ENCODE measurements at places on chromosomes 2 and 18. TPM values are rescaled to one million over a fixed set of nuclear protein-coding genes. Genes with fewer than 3 reads are reported as not detected.

DNA sequence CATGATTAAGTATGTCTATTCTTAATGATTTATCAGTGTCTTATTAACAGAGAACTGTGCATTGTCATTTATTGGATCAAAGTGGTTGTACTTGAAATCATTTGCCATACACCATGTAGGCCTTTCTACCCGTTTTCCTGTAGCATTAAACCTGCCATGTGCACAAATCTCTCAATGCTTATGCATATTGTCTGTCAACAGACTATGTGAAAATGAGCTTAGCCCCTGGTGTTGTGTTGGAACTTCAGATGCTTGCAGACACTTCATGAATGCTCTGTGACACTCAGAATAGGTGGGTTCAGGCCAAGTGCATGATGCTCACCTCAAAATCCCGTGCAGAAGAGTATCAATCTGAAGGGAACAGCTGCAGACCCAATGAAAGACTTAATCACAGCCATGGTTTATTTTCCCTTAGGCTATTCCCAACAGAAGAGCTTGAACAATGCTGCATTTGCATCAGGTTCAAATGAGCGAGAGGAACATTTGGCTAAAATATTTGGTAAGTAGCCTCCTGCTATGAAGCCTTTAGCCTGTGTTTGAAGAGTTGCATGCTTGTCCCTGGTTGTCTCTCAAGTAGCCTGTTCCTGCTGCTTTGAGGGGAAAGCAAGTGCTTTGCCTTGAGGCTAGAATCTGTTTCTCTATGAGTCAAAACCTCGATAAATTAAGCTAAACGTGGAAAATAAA lies 6.1 kb downstream of the C2orf92 start:
- no peaks in the 10 kb centered on the region for H3K4me1 ChIP-seq
- H3K27ac ChIP-seq: no peak overlapping the region
- no peaks in the 10 kb centered on the region for H3K27me3 ChIP-seq
- no peaks in the 10 kb centered on the region for H3K36me3 ChIP-seq

The BCL2 gene
- 38.4 TPM for total RNA-seq

The ASNSD1 gene
- total RNA-seq: 36.1 TPM

GRCh38 chr2:217776631-217777030 lies 226.2 kb downstream of the TNS1 start:
- H3K27me3 ChIP-seq: no peaks in the 10 kb centered on the region
- H3K4me3 ChIP-seq: no peak overlapping the region
- DNase-seq: no peak
- H3K4me1 ChIP-seq: no peaks in the 10 kb centered on the region

GRCh38 chr2:101012706-101013181 lies 10.7 kb downstream of the RPL31 start:
- no peaks in the 10 kb centered on the region for H3K27me3 ChIP-seq
- H3K4me1 ChIP-seq: peaks cover 1% of the 10 kb centered on the region
- peak; percentile 33 for DNase-seq
- H3K36me3 ChIP-seq: no peaks in the 10 kb centered on the region
- no peak overlapping the region for H3K27ac ChIP-seq
- H3K4me3 ChIP-seq: no peak overlapping the region

The ANKRD23 gene
- 11.4 TPM for total RNA-seq

GRCh38 chr2:232088771-232089170 lies 127.3 kb downstream of the DIS3L2 start:
- DNase-seq: no peak
- no peaks in the 10 kb centered on the region for H3K36me3 ChIP-seq
- no peaks in the 10 kb centered on the region for H3K4me1 ChIP-seq
- H3K27ac ChIP-seq: no peak overlapping the region
- H3K27me3 ChIP-seq: no peaks in the 10 kb centered on the region

The REG3G gene
- total RNA-seq: 52.0 TPM

DNA sequence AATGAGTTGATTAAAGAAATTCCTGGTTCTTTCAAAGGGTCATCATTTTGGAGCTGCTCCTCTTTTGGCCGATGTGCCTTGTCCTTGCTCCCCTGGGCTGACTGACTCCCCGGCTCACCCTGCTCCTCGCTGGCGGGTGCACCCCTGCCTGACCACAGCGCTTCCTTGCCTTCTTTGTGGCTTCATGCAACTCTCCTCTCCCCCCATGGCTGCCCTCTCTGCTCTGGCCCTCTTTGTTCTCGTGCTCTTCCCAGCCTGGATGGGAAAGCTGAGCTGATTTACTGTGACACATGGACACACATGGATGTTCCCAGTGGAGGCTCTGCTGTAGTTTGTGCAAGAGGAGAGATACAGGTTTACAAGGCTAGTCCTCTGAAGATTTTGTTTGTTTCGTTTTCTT lies 234.6 kb downstream of the HAUS1 start:
- H3K4me3 ChIP-seq: no peak overlapping the region
- peaks cover 4% of the 10 kb centered on the region for H3K4me1 ChIP-seq
- H3K27me3 ChIP-seq: no peaks in the 10 kb centered on the region
- DNase-seq: no peak
- H3K27ac ChIP-seq: no peak overlapping the region

DNA sequence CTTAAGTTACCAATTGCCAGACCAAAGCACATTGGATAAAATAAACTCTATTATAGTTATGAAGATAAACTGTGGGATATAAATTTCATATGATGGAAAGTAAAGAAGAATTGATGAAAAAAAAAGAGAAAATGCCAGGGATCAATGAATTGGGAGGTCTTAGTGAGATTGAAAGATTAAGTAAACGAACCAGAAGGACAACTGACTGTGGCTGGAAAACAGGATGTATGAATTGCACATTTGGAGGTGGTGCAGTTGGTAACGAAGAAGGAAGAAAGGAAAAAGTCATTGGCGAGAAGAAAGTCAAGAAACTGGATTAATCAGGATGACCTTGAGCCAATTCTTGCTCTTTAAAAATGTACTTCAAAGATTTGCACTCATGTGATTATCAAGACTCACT lies 166.7 kb downstream of the NCK2 start:
- no peaks in the 10 kb centered on the region for H3K27me3 ChIP-seq
- no peaks in the 10 kb centered on the region for H3K36me3 ChIP-seq
- no peak for DNase-seq
- H3K4me3 ChIP-seq: no peak overlapping the region
- H3K4me1 ChIP-seq: no peaks in the 10 kb centered on the region

GRCh38 chr2:41033127-41033526 lies 581.2 kb upstream of the SLC8A1 start:
- H3K27ac ChIP-seq: no peak overlapping the region
- H3K4me3 ChIP-seq: no peak overlapping the region
- no peaks in the 10 kb centered on the region for H3K36me3 ChIP-seq
- no peaks in the 10 kb centered on the region for H3K4me1 ChIP-seq
- DNase-seq: no peak

GRCh38 chr2:65263262-65263661 lies 35.6 kb downstream of the ACTR2 start:
- H3K4me1 ChIP-seq: no peaks in the 10 kb centered on the region
- H3K27ac ChIP-seq: no peak overlapping the region
- H3K36me3 ChIP-seq: no peaks in the 10 kb centered on the region
- no peaks in the 10 kb centered on the region for H3K27me3 ChIP-seq
- no peak for DNase-seq

The GRHL1 gene
- total RNA-seq: 25.7 TPM

The TUBA3E gene
- not detected for total RNA-seq

DNA sequence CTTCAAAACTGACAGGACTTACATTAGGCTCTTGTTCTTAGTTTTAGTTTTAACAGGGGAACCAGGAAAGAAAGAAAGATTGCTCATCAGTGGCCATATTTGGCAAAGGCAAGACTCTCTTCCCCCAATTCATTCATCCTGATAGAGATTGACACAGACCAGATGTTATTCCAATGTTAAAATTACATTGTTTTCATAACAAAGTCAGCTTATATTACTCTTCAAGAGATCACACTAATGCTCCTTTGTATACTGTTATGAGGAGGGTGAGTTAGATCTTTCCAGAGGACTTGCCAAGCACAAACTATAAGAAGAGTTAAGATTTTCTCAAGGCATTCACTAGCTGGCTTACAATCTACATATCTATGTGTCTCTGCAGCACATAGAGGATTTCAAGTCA lies 252.1 kb downstream of the SLC8A1 start:
- no peaks in the 10 kb centered on the region for H3K4me1 ChIP-seq
- H3K36me3 ChIP-seq: no peaks in the 10 kb centered on the region
- no peak for DNase-seq

The DAPL1 gene
- total RNA-seq: 19.0 TPM

DNA sequence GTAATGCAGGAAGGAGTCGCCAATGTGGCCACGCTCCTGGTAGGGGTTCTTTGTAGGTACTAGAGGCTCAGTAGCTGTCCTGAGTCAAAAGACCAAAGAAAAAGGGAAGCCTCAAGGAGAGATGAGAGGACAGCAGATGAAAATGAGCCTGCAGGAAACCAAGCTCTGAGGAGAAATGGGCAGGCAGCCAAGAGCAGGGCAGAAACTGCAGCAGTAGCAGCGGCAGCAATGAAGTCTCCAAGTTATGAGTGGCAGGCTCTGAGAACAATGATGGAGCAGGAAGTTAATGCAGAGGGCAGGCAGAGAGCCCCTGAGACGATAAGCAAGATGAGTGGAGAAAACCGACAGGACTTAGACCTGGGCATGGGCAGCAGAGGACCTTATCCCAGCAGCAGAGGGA lies 48.2 kb upstream of the TMEM200C start:
- H3K27me3 ChIP-seq: no peaks in the 10 kb centered on the region
- H3K4me3 ChIP-seq: no peak overlapping the region
- H3K36me3 ChIP-seq: no peaks in the 10 kb centered on the region
- no peak overlapping the region for H3K27ac ChIP-seq

GRCh38 chr18:49849331-49850217 lies 36.2 kb upstream of the ACAA2 start:
- no peaks in the 10 kb centered on the region for H3K27me3 ChIP-seq
- no peak overlapping the region for H3K4me3 ChIP-seq
- no peaks in the 10 kb centered on the region for H3K36me3 ChIP-seq
- no peak for DNase-seq
- H3K27ac ChIP-seq: no peak overlapping the region

- H3K4me1 ChIP-seq: no peaks in the 10 kb centered on the region
- H3K27me3 ChIP-seq: no peaks in the 10 kb centered on the region
- H3K4me3 ChIP-seq: no peak overlapping the region
- no peak for DNase-seq
Observed at GRCh38 chr2:152826581-152827279, 108.3 kb downstream of the ARL6IP6 start.

GRCh38 chr2:75102011-75102410 lies 97.3 kb downstream of the TACR1 start:
- H3K4me1 ChIP-seq: no peaks in the 10 kb centered on the region
- no peaks in the 10 kb centered on the region for H3K27me3 ChIP-seq
- no peak overlapping the region for H3K27ac ChIP-seq
- H3K36me3 ChIP-seq: no peaks in the 10 kb centered on the region
- DNase-seq: no peak
- H3K4me3 ChIP-seq: no peak overlapping the region

DNA sequence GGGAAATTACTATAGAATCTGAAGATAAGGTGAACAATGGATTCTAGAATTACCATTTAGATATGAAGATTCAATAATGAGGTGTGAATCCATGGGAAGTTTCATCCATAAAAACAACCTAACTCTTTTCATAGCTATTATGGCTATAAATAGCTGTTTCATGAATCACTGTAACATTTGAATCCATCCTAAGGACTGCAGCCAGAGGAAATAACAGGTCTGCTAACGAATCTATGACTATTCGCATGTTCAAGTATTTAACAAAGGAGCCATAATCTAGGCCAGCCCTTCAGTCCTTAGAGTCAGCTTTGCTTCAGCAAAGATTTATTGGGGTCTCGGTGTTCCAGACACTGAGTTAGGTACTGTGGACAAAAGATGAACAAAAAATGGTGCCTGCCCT lies 87.1 kb downstream of the MYOM1 start:
- H3K27me3 ChIP-seq: no peaks in the 10 kb centered on the region
- H3K36me3 ChIP-seq: no peaks in the 10 kb centered on the region
- H3K27ac ChIP-seq: no peak overlapping the region
- no peak overlapping the region for H3K4me3 ChIP-seq

- DNase-seq: no peak
- H3K36me3 ChIP-seq: no peaks in the 10 kb centered on the region
- H3K27me3 ChIP-seq: no peaks in the 10 kb centered on the region
- H3K27ac ChIP-seq: no peak overlapping the region
- no peak overlapping the region for H3K4me3 ChIP-seq
Observed at GRCh38 chr2:187511356-187512315, 42.6 kb downstream of the TFPI start.

DNA sequence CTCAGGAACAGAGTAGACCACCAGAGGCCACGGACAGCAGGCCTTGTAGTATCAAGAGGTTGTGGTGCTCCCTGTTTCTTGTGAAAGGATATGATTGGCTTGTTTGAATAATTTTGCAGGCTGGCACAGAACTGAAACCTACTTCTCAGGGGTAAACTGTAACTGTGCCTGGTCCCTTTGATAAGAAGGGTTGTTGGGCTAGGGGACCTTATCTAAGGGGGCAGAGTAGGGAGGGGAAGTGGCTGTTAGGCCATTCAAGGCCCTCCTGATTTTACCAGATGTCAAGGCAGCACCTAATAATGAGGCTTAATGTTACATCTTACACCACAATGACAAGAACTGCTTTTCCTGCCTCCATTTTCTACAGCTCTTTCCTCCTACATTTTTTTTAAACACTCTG lies 45.6 kb downstream of the GPR39 start:
- no peak overlapping the region for H3K27ac ChIP-seq
- H3K36me3 ChIP-seq: no peaks in the 10 kb centered on the region
- H3K27me3 ChIP-seq: no peaks in the 10 kb centered on the region

GRCh38 chr2:129611471-129611870 lies 368.0 kb upstream of the RAB6C start:
- H3K4me3 ChIP-seq: no peak overlapping the region
- no peaks in the 10 kb centered on the region for H3K36me3 ChIP-seq

GRCh38 chr2:102062802-102063201 lies 71.0 kb downstream of the IL1R2 start:
- H3K27ac ChIP-seq: no peak overlapping the region
- no peaks in the 10 kb centered on the region for H3K27me3 ChIP-seq
- no peak overlapping the region for H3K4me3 ChIP-seq
- H3K4me1 ChIP-seq: peaks cover 11% of the 10 kb centered on the region

The ERICH2 gene
- 0.73 TPM for total RNA-seq

The CHN1 gene
- 20.1 TPM for total RNA-seq

The UGT1A3 gene
- 0.64 TPM for total RNA-seq

The GFPT1 gene
- 52.7 TPM for total RNA-seq

DNA sequence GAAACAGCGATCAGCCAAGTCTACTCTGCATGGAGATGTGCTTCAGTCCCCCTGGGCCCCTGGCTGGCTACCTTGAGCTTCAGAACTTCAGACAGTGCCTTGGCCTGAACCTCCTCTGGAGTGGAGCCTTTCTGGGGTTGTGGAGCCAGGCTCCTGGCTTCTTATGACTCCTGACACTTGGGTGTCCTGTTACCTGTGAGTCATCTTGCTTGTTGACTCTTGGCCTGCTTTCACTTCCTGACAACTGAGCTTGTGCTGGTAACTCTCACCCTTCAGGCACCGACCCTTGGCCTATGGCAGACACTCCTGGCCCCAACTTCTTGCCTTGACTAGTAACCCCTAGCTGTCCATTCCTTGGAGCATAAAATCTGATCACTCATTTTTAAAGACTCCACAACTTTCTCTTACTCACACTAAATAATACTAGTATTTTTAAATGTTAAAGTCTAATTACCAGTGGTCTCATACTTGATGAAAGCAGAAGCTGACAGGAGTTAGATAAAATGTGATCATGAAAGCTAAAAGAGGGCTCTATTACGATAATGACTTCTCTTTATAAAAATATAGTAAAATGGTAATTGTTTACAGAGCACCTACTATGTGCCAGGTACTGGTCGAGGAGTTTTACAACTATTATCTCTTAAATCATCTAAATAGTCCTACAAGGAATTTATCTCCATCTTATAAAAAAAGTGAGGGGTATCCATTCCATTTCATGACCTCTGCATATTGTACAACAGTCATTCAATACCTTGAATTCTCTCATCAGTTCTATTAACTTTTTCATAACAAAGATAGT lies 46.3 kb upstream of the VIT start:
- no peaks in the 10 kb centered on the region for H3K27me3 ChIP-seq
- DNase-seq: peak; percentile 25
- no peaks in the 10 kb centered on the region for H3K4me1 ChIP-seq
- no peak overlapping the region for H3K4me3 ChIP-seq
- H3K27ac ChIP-seq: no peak overlapping the region
